ENCODE measurements at places on chromosomes 2 and 18. TPM values are rescaled to one million over a fixed set of nuclear protein-coding genes. Genes with fewer than 3 reads are reported as not detected.

The DQX1 gene
- total RNA-seq: not detected

The KIF1A gene
- not detected for total RNA-seq

The CFC1B gene
- not detected for total RNA-seq

The ANKAR gene
- 4.1 TPM for total RNA-seq

The GTF3C2 gene
- 68.2 TPM for total RNA-seq

The ALKAL2 gene
- 2.0 TPM for total RNA-seq

The ZNF385B gene
- not detected for total RNA-seq

The CAVIN2 gene
- not detected for total RNA-seq

Measured in Caki2 (cell line).